ENCODE measurements at places on chromosomes 6 and 20. TPM values are rescaled to one million over a fixed set of nuclear protein-coding genes. Genes with fewer than 3 reads are reported as not detected.

GRCh38 chr20:63577317-63577894 is 3.4 kb upstream of the HELZ2 start:
- DNase-seq: peak; percentile 87

- peak; percentile 34 for DNase-seq
These were observed 151.2 kb downstream of the GRM4 start for GRCh38 chr6:33994472-33995308.

- no peak for DNase-seq
These were observed 429.0 kb downstream of the BMP2 start for GRCh38 chr20:7196481-7196880.

GRCh38 chr20:36883977-36884535 is 8.1 kb downstream of the TLDC2 start:
- DNase-seq: no peak

The TGM3 gene
- polyA plus RNA-seq: 0.04 TPM

The BANF2 gene
- not detected for polyA plus RNA-seq

All from heart left ventricle (tissue), 16 donors.